Body of pancreas (tissue), 4 donors: ENCODE measurements at places on chromosomes 2 and 18.
A peak's percentile ranks its signal among the peaks of the same experiment; 100 is the strongest.

DNA sequence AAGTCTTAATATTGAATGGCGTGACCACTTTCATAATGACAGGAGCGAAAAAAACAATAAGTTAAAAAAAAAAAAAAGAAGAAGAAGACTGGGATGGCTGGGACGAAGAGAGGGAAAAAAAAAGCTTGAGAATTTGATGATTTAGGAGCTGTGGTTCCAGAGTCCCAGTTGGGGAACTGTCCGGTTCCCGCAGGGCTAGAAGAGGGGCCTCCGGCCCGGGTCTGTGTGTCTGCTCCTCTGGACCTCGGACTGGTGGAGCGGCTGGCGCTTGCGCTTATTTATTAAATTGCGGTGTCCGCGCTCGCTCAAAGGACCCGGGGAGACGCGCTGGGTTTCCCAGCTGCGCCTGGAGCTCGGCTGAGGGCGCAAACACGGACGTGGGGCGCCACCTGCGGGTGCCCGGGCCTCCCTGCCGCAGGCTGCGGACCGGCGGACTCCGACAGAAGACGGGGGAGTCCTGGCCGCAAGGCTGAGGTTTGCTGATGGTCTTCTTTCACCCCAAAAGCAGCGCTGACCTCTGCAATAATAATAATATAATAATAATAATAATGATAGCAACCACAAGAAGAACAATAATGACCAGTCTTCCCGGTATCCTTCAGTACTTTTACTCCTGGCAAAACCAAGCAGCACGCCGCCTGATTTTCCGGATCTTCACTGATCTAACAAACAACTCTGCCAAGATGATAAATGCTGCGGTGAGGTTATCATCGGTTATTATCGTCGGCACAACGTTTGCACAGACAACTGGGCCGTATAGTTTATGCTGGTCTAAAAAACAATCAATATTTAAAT, at the start of gene CBLN2:
Gene CBLN2, minus strand, starts transcription at position 251 of the 795 bp plus-strand sequence. CDS start 2,182 bp downstream, outside the sequence.
- peak; percentile 38 for DNase-seq

- DNase-seq, result no peak
Measured at GRCh38 chr2:18085593-18085992, 207.1 kb downstream of the KCNS3 start.

DNA sequence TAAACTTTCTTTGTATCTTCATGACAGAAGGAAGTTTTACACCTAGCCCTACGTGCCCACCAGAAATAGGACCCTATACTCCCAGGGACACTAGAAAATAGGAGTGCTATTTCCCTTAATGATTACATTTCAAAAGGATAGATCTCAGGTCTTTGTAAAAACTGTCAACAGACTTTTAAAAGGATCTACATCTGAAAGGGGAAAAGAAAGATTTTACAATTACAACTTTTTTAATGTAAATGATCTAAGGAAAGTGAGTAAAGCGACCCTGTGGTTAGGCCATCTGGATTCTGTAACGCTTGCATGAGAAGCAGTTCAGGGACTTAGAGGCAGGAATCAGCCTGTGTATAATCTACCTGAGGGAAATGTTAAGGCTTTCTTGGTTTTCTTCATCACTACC, 431.8 kb upstream of the MC4R start:
- no peak for DNase-seq

DNA sequence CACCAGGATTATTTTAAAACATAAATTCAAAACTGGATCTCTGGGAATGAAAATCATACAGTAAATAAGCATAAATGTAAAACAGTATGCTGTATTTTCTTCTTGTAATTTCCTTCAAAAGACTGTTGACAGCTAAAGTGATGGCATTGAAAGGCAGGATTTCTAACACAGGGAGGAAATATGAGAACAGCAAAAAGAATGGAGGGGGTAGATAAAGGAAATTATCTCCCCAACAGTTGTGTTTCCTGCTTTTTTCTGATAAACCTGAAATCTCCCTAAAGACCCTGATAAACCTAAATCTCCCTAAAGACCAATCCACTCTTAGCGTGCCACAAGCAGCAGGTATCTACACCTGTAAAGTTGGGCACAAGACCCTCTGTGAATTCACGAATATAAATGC, 50.8 kb downstream of the PIAS2 start:
- DNase-seq, result no peak

DNA sequence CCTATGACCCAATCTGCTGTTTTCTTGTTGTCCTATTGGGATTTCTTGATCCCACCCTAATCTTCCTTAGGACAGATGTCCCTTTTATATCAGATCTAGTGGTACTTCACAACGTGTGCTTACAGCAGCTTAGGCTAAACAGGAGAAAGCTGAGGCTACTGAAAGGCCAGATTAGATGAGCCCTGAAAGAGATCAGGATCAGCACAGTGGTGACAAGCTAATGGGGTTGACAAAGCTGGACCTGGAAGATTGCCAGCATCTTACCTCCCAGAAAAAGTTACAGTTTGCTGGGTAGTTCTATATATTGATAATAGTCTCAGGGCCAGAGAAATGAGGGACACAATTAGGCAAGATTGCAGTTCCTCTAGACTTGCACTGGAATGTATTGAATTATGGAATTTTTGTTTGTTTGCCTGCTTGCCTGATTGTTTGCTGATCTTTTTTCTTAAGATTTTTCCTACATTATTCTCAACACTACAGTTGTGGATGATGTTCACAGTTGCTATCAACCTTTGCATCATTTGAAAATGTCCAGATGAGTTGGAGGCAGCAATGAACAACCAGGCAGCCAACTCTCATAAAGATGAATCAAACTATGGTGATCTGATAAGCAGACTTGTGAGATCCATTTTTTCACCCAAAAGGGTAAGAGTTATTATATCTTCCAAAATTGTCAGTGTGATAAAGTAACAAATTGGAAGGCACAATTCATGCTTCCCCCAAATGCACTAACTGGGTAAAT, 49.1 kb upstream of the PIK3C3 start:
- no peak for DNase-seq

GRCh38 chr2:205684871-205685313, 2.6 kb downstream of the NRP2 start:
- no peak for DNase-seq

DNA sequence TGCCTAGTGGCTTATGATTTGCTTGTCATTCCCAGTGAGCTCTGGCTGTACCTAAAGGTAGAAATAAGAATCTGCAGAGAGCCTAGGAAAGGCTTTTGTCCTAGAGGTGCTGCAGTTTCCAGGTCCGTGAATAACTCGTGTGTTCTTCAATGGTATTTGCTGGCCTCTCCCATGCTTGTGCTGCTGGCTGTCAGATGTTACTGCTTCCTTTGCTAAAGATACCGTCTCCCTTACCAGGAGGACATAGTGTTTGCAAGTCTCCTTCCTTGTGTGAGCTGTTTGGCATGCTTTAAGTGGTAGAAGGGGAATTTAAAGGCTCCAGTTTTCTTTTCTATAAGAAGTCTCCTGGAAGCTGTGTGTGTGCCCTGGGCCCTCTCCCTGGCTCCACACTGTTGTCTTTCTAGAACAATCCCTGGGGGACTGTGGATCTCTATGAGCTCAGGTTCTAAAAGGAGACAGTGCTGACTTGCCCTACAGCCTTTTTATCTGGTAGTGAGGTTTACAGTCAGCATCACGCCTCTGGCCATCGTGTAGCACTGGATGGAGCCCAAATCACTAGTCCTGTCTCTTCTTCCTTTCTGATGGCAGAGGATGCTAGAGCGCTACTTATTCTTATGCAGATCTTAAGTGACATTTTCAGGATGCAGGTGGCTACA, 65.8 kb downstream of the RNF144A start:
- DNase-seq, result no peak

GRCh38 chr2:163123526-163123925, 285.0 kb upstream of the KCNH7 start:
- DNase-seq, result no peak

GRCh38 chr2:102442967-102443828, 20.2 kb downstream of the IL18RAP start:
- no peak for DNase-seq

- DNase-seq, result no peak
Measured at GRCh38 chr18:36889321-36889720, 60.4 kb downstream of the KIAA1328 start.

DNA sequence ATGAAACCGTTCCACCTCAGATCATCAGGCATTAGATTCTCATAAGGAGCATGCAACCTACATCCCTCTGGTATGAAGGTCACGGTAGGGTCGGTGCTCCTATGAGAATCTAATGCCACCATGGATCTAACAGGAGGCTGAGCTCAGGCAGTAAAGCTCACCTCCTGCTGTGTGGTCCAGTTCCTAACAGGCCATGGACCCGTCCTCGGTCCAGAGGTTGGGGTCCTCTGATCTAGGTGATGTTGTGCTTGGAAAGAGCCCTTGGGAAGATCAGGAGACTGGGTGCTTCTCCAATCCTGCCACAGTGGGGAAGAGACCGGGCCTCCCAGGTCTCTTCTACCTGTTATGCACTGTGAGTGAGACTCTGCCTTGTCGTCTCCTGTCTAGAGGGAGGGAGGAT, 104.6 kb downstream of the ACKR3 start:
- DNase-seq, result no peak

DNA sequence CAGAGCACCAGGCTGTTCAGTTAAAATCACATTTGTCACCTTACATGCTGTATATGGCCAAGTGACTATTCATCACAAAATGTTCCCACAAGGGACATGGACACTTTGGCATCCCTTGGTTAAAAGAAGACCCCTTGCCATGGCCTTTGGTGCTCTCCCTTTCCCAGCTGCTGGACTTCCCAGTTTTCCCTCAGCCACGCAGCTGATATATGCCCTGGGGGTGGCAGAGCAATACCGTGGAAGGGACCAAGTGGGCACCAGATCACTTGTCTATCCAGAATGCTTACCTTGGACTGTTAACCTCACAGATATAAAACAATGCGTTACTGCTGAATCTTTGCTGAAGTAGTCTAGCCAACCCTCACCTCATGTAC, 35.3 kb downstream of the PAIP2B start:
- no peak for DNase-seq

DNA sequence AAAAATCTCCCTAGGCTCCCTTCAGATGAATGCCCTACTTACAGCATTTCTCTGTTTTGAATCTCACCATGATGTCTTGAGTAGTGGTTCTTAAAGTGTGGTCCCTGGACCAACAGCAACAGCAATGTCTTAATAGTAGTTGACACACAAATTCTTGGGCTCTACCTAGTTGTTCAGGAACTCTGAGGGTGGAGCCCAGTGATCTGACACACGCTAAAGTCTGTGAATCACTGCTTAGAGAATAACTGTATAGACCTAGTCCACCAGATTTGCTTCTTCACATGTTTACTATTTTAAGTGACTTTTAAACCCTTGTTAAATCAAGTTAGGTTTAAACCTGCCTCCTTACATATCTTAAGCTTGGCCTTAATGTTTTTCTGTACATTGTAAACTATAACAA, 47.6 kb upstream of the ARHGAP15 start:
- DNase-seq, result no peak
